ENCODE measurements at places on chromosomes 11 and 22.

DNA sequence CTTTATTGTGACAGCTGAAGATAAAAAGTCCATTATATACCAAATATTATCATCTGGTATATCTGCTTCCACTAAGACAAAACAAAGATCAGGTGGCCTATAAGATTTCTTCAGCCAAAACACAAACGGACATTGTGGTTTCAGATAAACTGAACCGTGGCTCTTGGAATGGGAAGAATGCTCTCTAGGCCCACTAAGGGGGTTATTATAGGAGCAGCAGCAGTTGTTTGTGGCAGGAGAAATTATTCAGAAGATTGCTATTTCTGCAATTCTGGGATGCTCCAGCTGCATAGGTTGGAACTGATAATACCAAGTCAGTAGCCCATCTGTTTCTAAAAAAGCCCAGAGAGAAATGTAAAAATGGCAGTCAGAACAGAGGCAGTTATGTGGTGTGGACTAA, 145.3 kb downstream of the NCAM1 start:
- DNase-seq = no peak

- DNase-seq = no peak
These were observed 368.8 kb upstream of the KIRREL3 start for GRCh38 chr11:127369356-127369755.

- DNase-seq = no peak
These were observed 199.3 kb upstream of the ISX start for GRCh38 chr22:34866495-34867131.

GRCh38 chr22:41177040-41177621, 28.0 kb upstream of the L3MBTL2 start:
- DNase-seq = no peak

GRCh38 chr11:19252394-19253152, 11.8 kb upstream of the E2F8 start:
- no peak for DNase-seq

DNA sequence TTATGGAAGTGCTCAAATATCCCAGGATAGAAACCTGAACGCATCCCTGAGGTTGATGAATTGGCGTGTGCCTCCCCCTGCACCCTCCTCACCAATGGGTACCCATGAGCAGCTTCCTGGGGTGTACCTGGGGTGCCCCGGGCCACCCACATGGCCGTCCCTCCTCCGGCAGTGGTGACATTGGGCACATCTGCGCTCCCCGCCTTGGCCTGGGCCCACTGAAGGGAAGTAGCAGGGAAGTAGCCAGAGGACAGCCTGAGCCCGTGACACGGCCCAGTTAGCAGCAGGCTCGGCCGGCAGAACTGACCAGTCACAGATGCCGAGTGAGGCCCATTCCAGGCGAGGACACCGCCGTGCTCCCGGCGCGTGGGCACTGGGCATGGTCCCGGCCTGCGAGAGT, 16.7 kb downstream of the MRPL23 start:
- no peak for DNase-seq

GRCh38 chr22:29298641-29299040, 7.8 kb upstream of the GAS2L1 start:
- DNase-seq = no peak

DNA sequence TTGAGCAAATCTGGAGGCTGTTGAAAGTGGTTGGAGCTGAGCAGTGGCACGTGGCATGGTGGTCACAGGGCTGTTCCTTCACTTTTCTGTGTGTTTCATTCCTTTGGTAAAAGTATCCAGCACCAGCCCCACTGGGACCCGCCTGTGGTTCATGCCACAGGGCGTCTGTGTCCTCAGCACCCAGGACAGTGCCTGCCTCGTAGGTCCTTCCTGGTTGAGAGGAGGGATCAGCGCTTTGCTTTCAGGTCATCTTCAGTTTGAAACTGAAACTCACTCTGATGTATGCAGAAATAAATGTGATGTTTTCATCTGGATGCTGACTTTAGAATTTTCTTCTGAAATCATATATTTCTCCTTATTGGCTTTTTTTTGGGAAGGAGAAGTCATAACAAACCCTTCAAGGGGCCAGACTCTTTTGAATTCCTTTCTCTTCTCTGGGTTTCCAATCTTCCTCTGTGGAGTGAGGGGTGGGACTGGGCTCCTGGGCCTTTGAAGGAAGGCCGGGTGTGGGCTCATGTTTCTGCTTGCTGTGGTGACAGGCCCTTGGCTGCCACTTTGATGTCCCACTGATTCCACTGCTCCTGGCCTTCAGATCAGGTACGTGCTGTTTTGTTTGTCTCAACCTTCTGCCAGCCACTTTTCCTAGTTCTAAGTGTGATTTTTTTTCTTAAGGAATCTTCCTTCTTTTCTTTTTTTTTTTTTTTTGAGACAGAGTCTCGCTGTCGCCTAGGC, 26.2 kb downstream of the TBC1D22A start:
- no peak for DNase-seq

GRCh38 chr11:123273616-123274015, 78.6 kb upstream of the CLMP start:
- DNase-seq = no peak

- DNase-seq = peak; percentile 87
These were observed at the start of gene PPFIBP2 for GRCh38 chr11:7513234-7514098. Gene PPFIBP2, plus strand, starts transcription at chr11:7513999. Its CDS starts 35,477 bp downstream, at chr11:7549476.

DNA sequence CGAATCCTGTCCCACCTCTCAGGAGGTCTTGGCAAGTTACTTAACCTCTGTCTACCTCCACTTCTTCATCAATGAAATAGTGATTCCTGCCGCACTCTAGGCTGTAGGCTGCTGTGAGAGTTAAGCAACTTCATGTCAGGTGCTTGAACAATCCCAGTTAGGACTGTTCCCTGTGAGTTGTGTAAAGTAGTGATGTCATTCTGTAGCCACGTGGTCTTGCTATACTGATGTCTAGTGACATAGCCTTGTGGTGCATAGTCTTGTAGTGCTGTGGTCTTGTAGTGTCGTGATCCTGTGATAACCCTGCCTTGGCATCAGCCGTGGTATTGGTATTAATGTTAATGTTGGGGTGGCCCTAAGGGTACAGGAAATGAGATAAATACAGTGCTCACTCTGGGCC, 30.3 kb upstream of the PRR5 start:
- no peak for DNase-seq

DNA sequence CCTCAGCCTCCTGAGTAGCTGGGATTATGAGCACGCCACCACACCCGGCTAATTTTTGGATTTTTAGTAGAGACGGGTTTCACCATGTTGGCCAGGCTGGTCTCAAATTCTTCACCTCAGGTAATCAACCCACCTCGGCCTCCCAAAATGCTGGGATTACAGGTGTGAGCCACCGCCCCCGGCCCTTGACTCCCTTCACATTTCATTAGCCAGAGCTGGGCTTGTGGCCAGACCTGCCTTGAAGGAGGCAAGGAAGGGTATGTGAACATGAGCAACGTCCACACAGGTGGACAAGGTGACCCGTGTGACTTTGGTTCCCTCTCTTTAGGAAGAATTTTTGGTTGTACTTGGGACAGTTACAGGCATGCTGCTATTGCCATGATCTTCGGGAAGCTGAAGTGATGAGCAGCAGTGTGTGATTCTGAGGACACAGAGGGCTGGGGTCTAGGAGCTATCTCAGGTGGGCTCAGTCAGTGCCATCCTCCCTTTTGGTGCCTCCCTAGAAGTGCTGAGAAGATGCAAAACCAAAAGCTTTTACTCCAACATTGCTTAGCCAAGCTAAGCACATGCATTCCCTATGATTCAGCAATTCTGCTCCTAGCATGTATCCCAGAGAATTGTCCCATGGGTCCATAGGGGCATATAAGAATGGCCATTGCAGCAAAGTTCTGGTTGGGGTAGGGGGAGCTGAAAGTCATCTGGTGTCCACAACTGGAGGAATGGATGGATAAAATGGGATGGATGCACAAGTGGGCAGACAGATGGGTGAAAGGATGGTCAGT, 6.1 kb downstream of the AP5B1 start:
- no peak for DNase-seq

DNA sequence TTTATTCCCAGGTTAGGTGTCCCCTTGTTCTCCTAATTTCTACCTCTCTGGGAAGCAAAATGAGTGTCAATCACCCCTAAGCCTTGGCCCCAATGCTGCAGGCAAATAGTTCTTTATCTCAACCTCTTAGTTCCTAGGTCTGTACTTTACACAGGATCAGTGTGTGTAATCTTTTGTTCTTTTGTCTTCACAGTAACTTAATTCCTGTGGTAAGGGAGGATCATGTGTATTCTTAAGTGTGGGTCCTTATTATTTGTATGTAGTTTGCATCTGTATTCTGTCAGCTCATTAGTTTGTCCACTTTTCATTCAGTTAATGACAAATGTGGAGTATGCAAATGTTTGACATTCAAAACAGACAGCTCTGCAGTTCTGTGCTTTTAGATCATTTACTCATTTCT, 166.7 kb downstream of the FAT3 start:
- DNase-seq = no peak

DNA sequence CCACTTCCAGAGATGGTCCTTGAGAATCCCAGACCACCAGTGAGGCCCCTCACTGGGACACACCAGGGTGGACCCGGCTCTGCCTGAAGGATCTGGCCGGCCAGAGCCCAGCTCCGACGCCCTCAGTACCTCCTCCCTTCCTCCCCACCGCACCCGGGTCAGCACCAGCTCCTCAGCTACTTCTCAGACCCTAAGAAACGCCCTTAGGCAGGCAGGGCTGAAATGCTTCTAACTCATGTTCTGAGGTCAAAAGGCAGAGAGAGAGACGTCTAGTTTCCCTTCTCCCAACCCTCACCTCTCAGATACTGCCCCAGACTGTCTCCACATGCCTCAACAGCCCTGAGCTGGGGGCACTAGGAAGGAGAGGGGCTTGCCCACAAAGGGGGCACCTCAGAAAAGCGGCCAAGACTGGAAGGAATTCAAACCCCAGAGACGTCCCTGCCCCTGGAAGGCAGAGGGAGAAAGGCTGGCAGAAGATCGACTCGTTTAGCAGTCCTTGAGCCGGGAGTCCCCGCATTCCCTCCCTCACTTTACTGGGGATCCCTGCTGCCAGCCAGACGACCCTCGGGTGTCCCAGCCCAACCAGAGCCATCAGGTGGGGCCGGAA, 539 bp downstream of the USH1C start:
- DNase-seq = no peak

- DNase-seq = no peak
These were observed 123.3 kb upstream of the CRYBB3 start for GRCh38 chr22:25076336-25076735.

DNA sequence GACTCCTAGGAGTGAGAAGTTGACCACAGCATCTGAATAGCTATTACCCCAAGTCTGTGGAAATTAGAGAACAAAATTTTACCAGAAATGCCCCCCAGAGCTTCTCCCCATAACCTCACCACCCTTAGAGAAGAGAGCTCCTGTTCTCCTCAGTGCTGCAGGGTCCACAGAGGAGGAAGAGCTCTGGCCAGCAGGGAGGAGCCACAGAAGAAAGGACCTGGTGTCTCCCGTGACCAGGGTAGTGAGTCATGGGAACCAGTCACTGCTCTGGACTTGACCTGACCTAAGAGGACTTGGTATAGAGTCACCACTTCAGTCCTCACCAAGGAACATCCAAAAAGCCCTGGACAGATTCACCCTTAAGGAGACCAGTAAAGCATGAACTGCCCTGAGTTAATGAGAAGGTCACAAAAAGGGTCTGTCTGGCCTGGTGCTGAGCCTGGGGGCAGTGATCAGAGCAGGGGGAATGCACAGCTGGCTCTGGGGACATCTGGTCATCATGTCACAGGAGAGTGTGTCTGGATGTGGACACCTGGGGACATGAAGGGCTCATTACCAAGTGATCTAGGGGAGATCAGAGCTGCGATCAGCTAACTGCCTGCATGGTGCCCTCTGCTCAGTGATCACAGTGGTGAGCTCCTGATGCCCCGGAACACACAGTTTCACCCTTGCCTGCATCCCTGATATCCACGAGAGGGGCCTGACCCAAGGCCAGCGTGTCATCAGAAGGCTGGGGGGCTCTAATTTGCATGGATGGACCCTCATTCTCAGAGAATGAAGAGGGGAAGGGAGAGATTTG, 103.3 kb upstream of the TOP3B start:
- no peak for DNase-seq

GRCh38 chr11:118215765-118216164, 9.0 kb downstream of the JAML start:
- DNase-seq = no peak

DNA sequence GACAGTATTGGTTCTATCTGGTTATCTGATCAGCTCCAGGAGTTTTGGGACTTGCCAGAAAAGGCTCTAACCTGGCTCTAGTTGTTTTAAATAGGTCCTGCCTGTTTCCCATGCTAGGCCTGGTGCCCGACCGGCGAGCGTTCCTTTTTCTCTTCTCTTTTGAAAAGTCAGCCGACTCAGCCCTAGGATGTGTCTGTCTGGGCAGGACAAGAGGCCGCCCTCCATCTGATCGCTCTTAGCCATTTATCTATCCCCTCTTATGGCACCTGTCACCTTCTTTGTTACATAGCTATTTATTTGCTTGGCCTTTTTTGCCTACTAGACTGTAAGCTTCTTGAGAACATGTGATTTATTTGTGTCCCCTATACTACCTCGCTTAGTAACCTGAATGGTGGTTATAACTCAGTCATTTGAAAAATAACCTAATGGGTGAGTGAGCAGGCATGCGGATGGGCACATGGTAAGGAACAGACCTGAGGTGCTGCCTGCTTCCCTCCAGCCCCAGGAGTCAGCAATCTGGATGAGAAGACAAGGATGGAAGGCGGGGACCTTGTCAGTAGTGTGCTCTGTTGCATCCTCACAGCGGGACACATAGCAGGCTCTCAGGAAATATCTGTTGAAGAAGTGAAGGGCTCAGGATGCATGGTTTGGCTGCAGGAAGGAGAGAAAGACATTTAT, 108.4 kb downstream of the ZBTB16 start:
- no peak for DNase-seq

DNA sequence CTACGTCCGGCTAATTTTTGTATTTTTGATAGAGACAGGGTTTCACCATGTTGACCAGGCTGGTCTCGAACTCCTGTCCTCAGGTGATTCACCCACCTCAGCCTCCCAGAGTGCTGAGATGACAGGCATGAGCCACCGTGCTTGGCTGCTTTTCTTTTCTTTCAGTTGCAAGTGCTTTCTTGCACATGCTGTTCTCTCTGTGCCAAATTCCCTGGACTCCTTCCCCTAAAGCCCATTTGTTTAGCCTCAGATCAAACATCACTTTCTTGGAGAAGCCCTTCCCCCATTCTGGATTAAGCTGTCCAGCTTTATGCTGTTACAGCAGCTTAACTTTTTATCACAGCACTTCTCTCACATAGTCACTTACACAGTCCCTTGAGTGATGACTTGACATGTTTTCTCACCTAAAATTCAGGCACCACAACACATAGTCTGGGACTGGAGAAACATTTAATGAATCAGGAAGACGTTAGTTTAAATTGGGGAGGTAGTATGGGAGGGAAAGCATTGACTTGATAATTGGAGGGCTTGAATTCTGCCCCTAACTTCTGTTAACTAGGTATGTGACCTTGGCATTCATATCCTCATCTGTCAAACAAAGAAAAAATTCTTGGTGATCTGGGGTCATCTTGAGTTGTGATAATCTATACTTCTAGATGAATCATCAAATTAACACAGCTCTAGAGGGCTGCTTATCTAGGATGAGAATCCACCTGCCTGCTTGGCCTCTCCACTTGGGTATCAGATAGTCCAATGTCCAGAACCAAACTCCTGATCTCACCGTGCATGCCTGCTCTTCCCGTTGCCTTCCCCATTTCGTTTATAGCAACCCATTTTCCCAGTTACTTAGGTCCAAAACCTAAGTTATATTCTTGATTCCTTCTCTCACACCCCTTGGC, 18.4 kb downstream of the ACO2 start:
- DNase-seq = no peak

GRCh38 chr11:57047610-57048009, 58.9 kb downstream of the OR5AK2 start:
- no peak for DNase-seq

- DNase-seq = no peak
These were observed 3.1 kb downstream of the CABP4 start for GRCh38 chr11:67458266-67458665.

- DNase-seq = no peak
These were observed 250.0 kb downstream of the NXPE2 start for GRCh38 chr11:114928260-114928870.

Data from HuH-7 (cell line).